Activated T-cell treated with anti-CD3 and anti-CD28 coated beads, Interleukin-2, amount 50 U/mL, for 4 hours (primary cell): ENCODE measurements at places on chromosomes 3 and 15. TPM values are rescaled to one million over a fixed set of nuclear protein-coding genes. Genes with fewer than 3 reads are reported as not detected.

Gene C15orf62
- total RNA-seq = 0.25 TPM

Gene HDDC3
- 40.0 TPM for total RNA-seq

Gene MAP6D1
- total RNA-seq = 3.2 TPM

Gene DNAH12
- total RNA-seq = 0.05 TPM

- no peak for DNase-seq
Measured at GRCh38 chr3:110629917-110630316, 441.7 kb upstream of the NECTIN3 start.

DNA sequence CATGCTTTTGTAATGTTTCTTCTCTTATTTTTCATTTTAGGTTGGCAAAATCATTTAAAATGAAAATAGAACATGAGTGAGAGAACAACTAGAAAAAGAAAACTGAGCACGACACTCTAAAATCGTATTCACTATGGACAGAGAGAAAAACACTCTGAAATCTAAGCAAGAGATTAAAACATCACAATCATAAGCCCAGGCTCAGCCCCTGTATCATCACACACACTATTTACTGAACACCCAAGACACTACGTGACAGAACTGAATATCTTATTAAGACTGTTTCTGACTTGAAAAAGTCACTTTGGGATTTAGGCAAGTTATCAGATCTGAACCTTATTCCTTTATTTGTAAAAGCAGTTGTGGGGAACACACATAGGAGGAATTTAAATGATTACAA, 82.6 kb upstream of the PLXND1 start:
- no peak for DNase-seq

DNA sequence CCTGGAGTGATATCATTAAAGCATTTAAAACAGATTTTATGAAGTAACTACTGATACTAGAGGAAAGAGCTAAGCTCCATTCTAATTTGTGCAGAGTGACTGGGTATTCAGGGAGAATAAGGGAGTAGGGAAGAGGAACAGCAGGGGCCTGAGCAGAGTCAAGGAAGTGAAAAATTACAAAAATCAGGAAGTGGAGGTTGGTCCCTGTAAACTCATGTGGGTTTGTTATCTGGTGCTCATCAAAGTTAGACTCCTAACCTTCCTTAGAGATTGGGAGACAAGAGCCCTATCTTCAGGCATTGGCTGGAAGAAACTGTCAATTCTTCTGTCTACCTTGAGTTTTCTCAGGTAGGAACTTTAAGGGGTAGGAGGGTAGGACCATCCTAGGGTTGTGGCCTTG, 82.5 kb downstream of the NEK11 start:
- DNase-seq = no peak

DNA sequence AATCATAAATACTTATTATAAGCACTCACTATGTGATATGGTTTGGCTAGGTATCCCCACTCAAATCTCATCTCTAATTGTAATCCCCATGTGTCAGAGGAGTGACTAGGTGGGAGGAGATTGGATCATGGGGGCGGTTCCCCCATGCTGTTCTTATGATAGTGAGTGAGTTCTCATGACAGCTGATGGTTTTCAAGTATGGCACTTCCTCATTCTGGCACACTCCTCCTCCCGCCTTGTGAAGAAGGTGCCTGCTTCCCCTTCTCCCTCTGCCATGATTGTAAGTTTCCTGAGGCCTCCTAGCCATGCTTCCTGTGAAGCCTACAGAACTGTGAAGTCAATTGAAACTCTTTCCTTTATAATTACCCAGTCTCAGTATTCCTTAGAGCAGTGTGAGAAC, 53.3 kb upstream of the CHMP2B start:
- no peak for DNase-seq

GRCh38 chr15:65222891-65223290, 11.6 kb upstream of the CILP start:
- DNase-seq = no peak

DNA sequence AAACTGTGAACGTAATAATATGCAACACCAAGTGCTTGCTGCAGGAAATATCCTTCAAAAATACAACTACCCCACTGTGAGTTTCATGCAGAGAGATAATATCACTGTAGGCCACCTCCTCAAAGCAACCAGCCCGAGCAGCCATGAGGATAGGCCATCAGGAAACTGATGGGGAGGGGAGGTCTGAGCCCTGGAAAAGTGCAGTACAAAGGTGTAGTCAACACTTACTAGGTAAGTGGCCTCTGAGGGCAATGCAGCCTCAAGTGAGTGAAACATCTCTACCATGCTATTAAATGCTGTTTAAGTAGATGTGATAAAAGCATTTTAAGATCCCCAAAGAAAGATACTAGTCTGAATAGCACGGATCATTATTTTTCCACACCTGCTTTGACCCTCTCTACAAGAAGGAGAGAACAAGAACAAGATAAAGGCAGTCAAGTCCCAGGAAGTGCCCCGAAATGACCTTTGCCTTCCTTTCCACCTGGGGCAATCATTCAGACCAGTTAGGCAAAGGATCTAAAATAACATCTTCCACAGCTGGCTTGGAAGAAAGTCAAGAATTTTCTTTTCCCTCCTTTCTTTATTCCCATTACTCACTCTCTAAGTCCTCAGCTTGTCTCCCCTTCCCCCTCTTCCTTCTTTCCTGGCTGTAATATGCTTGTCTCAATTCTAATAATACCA, 62.8 kb downstream of the FMN1 start:
- no peak for DNase-seq

- no peak for DNase-seq
Measured at GRCh38 chr3:170864525-170865208, 5.3 kb downstream of the RPL22L1 start.

- DNase-seq = no peak
Measured at GRCh38 chr3:65330072-65330471, 642.3 kb upstream of the ADAMTS9 start.

GRCh38 chr3:134449277-134449676, 36.5 kb downstream of the ANAPC13 start:
- DNase-seq = no peak

DNA sequence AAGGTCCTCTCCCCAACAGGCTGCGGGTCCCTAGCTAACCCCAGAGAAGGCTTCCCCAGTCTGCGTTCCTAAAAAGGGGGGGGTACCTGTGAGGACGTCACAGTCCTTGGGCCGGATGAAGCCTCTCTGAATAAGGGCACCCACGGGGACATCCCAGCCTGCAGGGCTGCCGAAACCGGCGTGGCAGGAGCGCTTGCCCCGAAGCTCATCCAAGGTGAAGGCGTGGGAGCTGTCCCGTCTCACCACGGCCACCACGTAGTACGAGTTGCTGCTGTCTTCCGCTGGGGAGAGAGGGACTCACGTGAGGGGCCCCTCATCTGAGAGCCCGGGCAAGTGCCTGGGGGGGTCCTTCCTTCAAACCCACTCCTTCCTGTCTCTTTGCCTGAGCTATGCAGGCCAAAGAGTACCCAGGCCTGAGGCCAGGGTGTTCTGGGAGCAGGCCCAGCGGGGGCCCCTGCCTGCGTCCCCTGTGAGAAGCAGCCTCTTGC, 20.0 kb downstream of the MELTF start:
- DNase-seq = no peak

DNA sequence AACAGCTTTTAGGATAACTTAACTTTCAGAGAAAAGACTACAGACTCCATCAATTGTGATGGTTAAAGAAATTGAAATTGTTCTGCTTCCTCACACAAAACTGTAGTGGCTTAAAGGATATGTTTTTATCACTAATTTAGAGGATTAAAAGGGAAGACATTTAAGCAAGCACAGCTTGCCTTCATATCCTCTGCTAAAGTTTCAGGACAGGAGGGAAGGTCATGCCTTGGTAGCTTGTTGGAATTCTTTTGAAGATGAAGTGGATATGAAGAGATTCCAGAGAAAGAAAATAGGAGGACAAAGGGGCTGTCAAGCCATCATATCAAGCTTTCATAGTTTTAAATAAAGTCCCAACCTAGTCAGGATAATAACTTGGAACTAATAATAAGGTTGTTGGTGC, 33.1 kb downstream of the CCDC80 start:
- no peak for DNase-seq

DNA sequence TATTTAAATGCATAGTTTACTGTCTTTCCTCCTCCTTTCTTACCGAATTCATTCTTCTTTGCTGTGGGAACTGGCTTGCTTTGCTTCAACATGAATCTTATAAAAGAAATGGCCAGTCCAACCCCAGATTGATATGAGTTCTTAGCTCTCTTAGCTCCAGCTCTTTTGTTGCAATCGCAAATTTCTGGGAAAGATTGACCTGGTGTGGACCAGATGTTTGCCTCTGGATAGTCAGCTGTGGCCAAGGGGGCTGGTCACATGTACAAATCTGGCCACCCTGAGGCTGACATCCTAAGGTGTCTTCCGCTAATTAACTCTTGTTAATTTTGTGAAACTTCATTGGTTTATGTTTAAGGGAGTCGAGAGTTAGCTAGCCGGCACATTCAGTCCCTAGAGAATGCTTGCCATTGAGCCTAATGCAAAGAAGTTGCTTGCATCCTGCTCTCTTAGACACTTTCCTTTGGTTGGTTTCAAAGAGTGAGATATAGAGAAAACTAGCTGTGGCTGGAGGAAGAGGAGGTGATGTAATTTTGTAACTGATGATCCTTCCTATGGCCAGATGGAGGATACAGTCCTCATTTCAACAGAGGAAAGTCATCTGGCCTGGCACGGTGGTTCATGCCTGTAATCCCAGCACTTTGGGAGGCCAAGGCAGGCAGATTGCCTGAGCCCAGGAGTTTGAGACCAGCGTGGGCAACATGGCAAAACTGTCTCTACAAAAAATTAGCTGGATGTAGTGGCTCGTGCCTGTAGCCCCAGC, 162.4 kb downstream of the ADAMTSL3 start:
- DNase-seq = no peak

DNA sequence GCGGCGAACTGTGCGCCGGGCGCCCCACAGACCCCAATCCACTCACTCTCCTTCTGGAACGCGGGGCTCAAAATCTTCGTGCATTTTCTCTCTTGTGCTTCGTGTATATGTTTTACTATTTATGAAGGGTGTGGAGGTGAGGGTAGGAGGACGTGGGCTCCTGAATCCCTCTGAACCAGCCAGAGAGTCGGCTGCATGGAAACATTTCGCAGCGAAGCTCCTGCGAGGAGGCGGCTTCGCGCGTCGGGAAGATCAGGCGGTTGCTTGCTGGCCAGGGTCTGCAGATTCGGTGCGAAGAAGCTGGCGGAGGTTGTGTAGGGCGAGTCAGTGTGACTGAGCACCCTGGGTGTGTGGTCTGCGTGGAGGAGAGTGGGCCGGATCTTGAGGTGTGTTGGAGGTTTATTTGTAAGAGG, 1.1 kb downstream of the CNTN4 start:
- no peak for DNase-seq

DNA sequence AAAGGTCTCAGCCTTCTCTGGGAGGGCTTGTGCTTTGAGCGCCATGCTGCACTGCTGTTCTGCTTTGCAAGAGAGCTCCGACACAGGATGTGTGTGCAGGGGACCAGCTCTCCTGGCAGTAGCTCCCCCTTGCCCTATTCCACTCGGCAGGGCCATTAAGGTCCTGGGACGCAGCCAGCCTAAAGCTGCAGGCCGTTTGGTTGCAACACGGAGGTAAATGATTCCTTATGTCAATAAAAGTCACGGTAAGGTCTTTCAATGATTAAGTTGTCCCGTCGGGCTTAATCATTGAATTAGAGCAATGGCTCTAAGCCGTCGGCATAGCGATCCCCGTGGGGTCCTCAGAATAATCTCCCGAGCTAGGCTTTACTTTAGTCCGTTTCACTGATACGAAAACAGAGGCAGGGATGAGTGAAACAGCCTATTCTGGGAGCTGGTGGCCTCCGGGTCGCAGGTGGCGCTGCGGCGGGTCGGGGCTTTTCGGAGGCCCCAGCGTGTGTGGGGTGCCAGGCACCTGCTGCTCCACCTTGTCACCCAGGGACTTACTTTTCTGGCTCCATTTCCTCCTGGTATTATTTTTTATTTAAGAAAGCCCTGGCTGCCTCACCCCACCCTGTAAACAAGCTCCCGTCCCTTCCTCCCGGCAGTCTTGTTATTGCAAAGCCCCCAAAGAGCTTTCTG, 525.2 kb downstream of the OCA2 start:
- DNase-seq = no peak

- no peak for DNase-seq
Measured at GRCh38 chr3:107662124-107662507, 139.4 kb downstream of the BBX start.

GRCh38 chr15:40150163-40150925, 10.5 kb upstream of the BUB1B start:
- DNase-seq = no peak

- DNase-seq = no peak
Measured at GRCh38 chr3:188975600-188976314, 196.0 kb upstream of the TPRG1 start.

DNA sequence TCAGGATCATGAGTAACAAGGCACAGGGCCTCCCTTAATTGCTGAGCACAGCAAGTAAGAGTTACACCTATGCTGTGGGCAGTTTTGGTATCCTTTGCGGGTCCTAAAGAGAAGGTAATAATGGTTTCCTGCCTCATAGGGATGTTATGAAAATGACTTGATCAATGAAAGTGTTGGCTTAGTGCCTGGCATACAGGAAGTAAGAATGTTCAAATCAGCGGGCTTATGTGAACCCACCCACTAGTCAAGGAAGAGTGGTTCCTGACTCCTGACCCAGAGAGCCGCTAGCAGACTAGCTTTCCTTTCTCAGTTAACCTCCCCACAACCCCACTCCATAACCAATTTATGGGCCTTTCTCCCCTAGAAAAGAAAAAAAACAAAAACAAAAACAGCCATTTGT, 5.2 kb upstream of the ADAMTS9 start:
- DNase-seq = no peak

- no peak for DNase-seq
Measured at GRCh38 chr15:89118481-89118989, 30.3 kb downstream of the ABHD2 start.

DNA sequence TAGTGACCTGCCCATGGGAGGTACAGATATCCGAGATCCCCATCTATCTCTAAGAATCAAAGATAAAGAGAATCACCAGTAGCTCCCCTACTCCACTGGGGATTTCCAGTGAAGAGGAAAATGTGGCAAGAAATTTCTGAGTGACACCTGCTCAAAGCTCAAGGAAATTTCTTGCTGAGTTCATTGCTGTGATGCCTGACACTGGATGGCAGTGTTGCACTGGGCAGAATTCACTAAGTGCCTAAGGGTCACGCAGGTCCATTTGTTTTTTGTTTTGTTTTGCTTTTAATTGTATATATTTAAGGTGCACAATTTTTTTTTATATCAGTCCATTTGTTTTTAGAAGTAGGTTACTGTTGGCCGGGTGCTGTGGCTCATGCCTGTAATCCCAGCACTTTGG, 109.5 kb upstream of the KCNAB1 start:
- no peak for DNase-seq

DNA sequence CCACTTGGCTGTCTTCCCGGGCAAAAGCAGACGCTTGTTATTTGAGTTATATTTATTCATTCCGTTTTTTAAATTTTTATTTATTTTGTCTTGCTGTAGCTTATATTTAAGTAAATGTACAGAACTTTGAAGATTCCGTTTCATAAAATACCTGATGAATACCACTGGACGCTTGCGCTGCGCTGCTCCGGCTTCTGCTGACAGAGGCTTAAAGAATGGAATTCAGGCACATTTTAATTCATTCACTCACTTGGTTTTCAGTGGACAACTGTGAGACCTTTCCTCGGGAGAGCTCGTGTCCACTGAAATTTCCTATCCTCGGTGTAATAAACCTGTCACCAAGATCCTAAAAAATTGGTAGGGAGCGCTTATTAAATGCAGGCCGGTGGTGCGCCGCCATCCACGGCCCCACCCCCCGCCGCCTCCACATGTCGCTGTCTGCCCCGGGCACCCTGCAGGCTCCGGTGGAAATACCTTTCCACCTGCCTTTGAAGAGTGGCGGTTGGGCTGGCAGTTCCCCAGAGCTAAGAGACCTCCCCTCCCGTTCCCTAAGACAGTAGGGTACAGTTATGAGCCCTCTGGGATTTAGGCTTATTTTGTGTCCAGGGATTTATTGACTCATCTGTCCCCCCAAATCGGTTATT, 62.5 kb upstream of the UBE2E1 start:
- DNase-seq = no peak

- DNase-seq = no peak
Measured at GRCh38 chr3:196813903-196814302, 53.8 kb upstream of the SENP5 start.
